ENCODE measurements at places on chromosomes 1 and 21.
A peak's percentile ranks its signal among the peaks of the same experiment; 100 is the strongest.

DNA sequence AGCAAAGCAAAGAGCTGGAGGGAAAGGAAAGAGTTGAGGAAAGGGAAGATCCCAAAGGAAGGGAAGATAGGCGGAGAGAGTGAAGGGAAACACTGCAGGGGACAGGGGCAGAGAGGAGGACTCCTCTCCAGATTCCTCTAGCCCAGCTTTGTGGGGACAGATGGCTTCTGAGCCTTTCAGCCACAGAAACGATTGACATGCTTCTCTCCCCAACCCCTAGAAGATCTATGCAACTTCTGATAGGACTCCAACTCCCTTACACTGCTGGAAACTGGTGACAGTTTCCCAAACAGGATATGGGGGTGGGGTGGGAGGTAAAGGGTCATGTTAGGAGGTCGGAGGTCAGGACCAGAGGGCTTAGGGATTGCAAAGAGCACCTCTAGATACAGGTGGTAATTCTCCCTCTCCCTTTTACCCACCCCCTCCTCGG lies 6.5 kb downstream of the MEX3A start:
- no peak for DNase-seq

GRCh38 chr1:111615870-111616715 lies 3.5 kb upstream of the RAP1A start:
- peak; percentile 75 for DNase-seq

DNA sequence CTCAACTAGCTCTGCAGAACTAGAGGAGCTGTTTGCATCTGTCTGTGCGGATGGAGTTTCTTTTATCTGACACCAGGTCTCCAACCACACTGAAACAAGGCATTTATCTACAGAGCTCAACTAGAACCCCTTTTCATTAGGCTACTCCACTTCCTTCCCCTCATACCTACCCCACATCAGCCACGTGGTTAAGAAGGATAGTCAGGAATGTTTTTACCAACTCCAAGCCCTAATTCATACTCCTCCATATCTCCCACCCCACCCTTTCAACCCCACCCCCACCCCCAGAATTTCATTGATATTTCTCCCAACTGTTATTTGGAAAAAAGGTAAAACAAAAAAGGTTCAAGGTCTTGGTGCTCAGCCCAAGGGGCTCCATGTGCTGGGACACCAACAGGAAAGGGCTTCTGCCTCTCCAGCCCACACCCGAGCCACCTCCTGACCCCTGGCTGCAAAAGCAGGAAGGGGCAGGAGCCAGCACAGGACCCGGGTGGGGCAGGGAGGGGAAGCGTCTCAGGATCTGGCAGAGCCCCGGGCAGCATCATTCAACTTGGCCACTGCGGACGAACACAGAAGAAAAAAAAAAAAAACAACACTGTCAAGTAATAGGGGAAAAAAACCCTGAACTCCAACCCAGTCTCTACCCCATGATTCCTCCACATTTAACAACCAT lies 7.0 kb downstream of the ENSA start:
- peak; percentile 47 for DNase-seq

- no peak for DNase-seq
Measured at GRCh38 chr1:40363721-40364120, 9.8 kb upstream of the SMAP2 start.

DNA sequence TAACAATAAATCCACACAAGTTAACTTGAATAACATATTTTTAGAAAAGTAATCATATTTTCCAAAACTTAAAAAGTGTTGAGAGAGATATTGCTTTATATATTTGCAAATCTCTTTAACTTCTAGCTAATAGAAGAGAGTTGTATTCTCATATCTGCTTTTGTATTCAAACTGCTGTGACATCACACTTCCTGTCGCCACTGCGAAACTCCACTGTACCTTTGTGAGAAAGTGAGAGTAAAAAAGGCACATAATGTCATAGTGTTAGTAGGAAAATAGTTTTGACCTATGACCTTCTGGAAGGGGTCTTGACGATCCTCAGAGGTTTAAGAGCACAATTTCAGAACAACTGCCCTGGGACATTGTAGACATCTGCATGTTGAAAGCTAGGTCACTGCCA lies 21.6 kb downstream of the AK5 start:
- no peak for DNase-seq

DNA sequence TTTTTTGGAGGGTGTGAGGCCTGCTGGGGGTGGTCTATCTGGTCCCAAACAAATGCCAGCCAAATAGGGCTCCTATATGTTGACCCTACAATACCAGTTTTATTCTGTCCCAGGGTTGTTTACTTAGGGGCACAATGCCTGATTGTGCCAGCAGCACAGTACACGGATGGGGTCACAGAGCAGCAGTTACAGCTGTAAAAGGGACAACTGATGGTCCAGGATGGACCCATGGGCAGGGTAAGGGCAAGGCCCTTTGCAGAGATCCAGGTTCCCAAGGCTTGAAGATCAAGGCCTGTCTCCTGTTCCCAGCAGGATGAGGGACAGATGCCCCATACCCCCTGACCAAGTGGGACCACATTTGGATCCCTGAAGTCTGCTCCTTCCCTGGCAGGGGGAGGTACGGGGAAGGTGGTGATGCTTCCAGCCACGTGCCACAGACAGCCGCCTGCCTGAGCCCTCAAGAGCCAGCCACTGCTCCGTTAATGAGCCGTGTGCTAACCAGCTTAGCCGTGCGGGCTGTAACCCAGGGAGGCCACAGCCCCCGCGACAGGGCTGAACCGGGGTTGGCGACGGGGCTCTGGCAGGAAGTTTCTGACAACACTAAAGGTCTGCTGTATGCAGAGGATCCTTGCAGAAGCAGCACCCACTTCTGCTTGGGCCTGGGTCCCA lies 18.2 kb downstream of the SLC6A9 start:
- no peak for DNase-seq

DNA sequence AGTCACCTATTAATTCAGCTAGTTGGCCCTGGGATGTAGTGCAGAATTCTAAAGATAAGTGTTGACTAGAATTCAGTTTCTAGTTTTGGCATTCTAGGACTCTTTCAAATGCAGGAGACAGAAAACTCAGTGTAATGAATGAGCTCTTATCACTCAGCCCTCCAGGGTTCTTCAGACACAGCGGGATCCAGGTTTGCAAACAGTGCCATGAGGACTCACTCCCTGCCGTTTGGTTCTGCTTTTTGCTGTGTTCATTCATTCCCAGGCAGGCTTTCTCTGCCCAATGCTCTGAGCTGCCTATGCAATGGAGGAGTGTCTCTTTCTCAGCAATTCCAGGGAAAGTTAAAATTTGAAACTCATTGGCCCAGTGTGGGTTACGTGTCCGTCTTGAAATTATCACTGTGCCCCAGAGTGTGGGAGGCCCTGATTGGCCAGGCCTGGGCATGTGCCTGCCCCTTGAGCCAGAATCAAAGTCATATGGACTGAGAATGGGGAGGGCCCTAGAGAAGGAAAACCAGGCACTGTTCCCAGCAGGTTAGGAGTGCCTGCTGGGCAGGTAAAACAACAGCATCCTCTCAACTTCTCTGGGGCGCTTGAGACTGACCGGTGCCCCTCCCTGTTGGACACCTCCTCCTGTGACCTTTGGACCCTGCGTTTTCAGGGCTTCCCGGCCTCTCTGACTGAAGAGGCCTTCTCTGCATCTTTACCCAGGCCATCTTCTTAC lies 43.4 kb downstream of the TMEM51 start:
- no peak for DNase-seq

- no peak for DNase-seq
Measured at GRCh38 chr1:17696417-17697301, 58.5 kb upstream of the ACTL8 start.

DNA sequence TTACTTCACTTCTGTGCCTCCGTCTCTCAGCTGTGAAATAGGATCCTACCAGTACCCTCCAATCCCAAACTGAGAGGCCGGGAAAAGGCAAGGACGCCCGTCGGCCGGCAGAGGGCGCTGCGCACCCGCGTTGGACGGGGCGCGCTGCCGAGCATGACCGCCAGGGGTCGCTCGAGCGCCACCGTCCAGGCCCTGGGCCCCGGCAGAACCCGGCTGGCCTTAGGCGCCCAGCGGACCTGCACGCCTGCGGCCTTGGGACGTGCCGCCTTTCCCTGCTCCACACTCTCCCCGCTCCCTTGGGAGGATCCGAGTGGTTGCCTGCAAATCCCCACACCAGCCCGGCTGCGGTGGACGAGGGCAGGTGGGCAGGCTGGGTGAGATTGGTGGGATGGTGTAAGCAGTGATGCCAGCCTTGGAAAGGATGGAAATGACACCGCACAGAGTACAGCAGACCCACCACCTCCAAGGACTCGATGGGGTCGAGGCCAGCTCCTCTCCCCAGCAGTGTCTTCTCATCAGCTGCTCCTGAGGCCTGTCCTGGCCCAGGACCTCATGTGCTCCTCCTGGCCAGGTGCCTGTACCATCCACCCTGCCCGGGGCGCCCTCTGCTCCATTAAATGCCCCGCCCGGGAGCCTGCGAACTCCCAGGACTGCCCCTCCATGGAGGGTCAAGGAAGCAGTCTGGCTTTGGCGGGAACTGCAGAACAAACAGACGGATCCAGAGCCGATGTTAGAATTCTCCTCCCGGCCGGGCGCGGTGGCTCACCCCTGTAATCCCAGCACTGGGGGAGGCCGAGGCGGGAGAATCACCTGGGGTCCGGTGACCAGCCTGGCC lies 47.4 kb upstream of the LBR start:
- peak; percentile 90 for DNase-seq

GRCh38 chr21:44873356-44874239 lies at the start of gene PTTG1IP:
Gene PTTG1IP, minus strand, starts transcription at chr21:44873690. Its CDS starts 74 bp downstream, at chr21:44873616.
- DNase-seq, result peak; percentile 100

DNA sequence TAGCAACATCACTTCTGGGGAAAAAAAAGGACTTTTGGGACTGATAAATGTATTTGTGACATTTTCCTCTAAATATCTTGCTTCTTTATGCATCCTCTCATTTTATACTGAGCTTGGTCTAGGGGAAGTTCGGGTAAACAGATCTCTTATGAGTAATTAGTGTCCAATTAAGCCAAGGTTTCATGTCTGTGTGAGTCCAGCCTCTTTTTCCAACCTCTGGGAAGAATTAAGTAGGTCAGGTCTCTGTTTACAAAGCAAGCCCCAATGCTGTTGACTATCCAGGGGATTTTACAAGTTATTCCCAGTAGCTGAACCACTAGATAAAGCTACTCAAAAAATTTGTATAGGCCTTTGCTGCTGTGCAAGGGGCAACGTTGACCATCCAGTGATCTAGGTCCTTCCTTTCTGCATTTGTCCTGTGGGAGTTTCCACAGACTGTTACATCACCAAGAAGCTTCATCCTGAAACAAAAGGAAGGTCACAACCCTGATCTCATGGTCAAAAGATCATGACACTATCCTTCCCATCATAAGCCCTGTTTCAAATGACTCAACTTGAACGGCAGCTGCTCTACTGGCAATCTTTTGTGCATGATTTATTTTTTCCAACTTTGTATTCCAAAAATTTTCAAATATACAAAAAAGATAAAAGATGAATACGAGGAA lies 74.3 kb downstream of the ETS2 start:
- DNase-seq, result no peak

- DNase-seq, result no peak
Measured at GRCh38 chr1:57188168-57188567, 222.4 kb upstream of the C8B start.

- no peak for DNase-seq
Measured at GRCh38 chr1:205809942-205810345, 3.1 kb downstream of the SLC41A1 start.

- DNase-seq, result peak; percentile 60
Measured at GRCh38 chr1:151968058-151968457, 25.6 kb downstream of the S100A10 start.

- DNase-seq, result no peak
Measured at GRCh38 chr21:35119501-35120047, 70.5 kb upstream of the RUNX1 start.

DNA sequence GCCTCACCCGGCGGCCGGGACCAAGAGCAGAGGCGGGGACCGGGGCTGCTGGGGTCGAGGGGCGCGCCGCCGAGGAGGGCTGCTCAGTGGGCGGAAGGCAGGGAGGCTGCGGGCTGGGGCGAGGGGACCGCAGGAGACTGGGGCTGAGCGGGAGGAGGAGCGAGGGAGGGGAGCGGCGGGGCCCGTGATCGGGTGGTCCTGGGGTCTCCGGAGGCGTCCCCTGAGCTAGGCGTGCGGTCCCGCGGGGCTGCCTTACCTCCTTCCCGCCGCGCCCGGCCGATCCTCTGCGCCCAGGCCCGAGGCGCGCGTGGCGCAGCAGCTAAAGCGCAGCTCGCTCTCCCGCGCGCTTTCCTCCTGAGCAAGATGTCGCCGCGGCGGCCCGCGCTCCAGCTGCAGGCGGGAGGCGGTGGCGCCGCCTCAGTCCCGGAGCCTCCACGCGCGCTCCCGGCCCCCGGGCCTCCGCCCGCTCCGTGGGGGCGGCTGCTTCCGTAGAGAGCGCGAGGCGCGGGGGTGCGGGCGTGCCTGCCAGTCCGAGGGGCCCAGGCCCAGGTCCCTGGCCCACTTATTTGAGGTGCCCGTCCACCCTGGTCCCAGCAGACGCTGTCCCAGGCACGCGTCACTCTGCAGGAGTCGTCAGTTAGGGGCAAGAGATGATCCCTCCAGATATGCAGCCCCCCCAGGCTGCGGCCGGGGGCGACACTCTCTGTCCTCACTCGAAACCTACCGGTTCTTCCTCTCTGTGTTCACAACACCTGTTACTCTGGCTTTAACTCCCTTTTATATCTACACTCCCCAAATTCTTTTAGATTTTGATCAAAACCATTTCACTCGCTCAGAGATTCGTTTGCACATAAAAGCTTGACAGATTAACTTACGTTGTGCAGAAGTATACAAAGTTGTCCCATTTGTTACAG lies at the start of gene CCSAP:
CCSAP (minus strand) TSS at position 392 of the 914 bp plus-strand sequence. CDS start 582 bp downstream, outside the sequence.
- DNase-seq, result peak; percentile 73

DNA sequence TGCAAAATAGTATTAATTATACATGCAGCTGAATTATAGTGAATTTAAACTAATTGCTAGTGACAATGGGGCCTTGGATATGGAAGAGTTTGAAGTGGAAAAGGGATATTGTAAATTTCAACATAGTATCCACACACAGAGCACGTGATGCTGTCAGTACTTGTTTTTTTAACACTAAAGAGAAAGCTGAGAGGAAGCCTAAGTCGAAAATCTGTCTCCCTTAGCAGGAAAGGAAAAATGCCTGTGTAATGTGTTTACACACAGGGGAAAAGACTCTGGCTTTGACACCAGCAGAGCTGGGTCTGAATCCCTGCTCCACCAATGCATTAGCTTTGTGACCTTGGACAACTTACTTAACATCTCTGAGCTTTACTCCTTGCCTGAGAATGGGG lies 42.6 kb downstream of the PCSK9 start:
- no peak for DNase-seq

GRCh38 chr21:18705971-18706370 lies 302.4 kb upstream of the TMPRSS15 start:
- no peak for DNase-seq

- no peak for DNase-seq
Measured at GRCh38 chr1:233361876-233362275, 34.4 kb downstream of the MAP3K21 start.

- DNase-seq, result no peak
Measured at GRCh38 chr1:168582688-168583336, 6.4 kb downstream of the XCL1 start.

DNA sequence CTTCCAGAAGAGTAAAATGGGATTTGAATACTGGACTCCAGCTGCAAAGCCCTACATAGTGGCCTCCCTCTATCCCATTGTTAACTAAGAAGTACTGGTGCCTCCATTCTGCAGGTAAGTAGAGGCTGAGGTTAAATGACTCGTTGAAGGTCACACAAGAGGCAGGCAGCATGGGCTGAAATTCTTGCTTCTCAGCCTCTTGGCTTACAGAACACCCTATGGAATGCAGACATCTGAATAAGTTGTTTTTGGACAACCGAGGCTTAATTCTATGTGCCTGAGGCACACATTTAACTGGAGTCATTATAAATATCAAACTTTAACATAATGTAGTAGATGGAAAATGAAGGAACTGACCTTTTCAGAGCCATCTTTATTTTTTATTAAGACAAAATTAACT lies 5.7 kb downstream of the DNAJC11 start:
- DNase-seq, result no peak
